Skin of body (tissue), 3 donors: ENCODE measurements at places on chromosomes 2 and 18.

GRCh38 chr2:98482362-98482761 is 37.7 kb downstream of the INPP4A start:
- no peak for DNase-seq

- no peak for DNase-seq
These were observed 71.3 kb downstream of the UGGT1 start for GRCh38 chr2:128162266-128162665.

DNA sequence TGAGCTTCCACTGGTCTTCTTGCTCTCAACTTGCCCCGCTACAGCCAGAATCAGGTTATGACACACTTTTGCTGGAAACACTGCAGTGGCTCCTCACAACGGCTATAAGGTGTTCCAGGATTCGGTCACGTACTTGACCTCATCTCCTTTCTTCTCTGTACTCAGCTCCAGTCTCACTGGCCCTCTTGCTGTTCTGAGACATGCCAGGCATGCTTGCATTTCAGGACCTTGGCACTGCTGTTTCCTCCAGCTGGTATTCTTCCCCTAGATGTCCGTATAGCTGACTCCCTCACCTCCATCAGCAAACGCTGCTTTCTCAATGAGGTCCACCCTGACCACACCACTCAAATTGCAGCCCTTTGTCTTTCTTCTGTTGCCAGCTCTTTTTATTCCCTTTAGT is 31.9 kb upstream of the C1GALT1C1L start:
- DNase-seq = no peak

- DNase-seq = no peak
These were observed 41.2 kb downstream of the CNGA3 start for GRCh38 chr2:98387478-98387877.

DNA sequence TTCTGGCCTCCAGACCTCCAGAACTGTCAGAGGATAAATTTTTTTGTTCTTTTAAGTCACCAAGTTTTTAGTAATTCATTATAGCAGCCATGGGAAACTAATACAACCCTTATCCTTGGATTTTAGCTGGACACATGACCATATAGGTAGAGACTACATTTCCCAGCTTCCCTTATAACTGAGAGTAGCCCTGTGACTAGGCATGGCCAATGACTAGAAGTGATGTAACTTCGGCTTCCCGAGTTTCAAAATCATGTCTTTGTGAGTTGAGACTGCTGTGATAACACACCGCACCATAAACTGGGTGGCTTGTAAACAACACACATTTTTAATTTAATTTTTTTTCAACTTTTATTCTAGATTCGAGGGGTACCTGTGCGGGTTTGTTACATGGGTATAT is 134.0 kb upstream of the SERTAD2 start:
- DNase-seq = no peak

GRCh38 chr18:5488844-5489243 is 55.0 kb downstream of the EPB41L3 start:
- no peak for DNase-seq

DNA sequence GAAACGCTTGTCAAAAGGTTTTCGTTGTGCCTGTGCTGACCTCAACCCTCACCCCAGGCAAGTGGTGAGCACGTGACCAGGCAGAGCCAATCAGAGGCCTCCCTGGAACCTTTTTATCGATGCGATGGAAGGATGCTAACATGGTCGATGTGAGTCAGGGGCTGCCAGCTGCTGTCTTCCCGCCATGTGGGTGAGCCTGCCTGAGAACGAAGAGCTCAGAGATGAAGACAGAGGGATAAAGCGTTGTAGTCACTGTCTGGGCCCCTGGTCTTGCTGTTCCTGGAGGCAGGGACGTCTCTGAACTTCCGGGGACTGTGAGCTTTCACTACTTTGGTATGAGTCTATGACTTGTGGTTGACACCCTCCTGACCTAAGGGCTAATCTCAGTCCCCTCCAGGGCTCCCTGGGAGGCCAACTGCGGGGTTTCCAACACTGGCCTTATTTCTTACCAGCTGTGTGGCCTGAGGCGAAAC is 18.6 kb downstream of the DNMT3A start:
- DNase-seq = no peak

DNA sequence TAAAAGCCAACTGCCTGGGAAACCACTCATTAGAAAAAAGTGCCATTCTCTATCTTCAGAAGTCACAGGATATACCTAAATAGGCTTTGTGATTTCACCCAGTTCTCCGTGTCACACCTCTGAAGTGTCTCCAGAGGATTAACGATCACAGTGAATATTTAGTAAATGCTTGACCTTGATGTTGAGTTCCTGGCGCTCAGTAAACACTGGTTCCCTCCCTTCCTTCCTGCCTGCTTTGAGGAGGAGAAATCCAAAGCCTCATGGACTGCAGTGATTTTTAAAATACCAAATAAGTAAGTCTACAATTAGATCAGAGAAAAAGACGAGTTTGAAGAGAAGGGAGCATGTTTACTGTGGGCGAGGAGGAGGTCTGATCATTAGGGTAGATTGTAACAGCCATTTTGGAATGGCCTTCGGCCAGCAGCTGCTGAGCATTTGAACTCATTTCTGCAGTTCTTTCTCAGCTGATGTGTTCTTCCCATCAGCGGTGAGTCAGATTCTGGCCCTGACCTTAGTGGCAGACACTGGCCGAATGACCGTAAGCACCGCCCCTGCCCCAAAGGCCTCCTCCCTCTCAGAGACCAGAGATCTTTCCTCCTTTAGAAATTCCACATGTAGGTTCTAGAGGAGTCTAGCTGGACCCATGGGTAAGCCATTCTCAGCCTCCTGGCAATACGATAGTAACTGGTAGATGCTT is 62.1 kb upstream of the SLC16A14 start:
- DNase-seq = peak; percentile 3
